ENCODE measurements at places on chromosomes 2 and 18.

GRCh38 chr2:1455466-1455865, 42.2 kb downstream of the TPO start:
- DNase-seq, result no peak

DNA sequence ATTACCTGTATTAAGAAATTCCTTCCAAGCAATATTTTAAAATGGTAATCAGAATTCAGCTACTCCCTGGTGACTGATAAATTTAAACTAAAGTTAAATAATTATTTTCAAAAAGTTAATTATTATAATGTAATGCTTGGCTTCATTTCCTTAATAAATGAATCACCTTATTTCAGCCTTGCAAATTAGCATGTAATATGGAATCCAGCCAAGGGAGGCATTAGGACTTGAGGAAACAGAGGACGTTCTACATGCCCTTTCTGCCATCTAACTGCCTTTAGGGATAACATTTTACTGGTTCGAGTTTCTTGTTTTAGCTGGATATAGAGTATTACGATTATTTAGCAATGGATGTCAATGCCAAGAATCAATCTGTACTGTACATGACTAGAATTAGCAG, 636.3 kb downstream of the TSN start:
- no peak for DNase-seq

DNA sequence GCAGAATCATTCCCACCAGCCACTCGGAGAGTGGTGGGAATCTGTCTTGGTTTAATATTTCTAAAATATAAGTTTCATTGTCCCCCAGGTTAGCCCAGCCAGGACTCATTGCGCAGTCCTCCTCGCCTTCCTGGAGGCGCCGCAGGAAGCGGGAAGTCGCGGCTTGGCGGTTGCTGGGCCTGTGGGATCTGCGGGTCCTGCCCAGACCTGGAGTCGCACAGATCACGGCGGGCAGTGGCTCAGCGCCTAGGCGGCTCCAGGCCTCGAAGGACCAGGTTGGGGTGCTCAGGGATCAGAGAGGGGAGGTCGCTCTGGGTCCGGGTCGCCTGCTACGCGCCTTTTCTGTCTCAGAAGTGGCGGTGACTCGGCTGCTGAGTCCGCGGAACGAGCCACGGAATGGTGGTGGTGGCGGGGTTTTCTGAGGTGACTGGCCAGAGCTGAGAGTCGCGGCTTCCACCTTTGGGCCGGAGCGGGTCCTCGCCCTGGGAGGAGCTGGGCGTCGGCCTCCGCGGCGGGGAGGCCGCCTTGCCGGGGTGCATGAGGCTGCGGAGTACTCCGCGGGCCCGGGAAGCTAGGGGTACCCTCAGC, 2.6 kb downstream of the HOXD3 start:
- DNase-seq, result no peak

DNA sequence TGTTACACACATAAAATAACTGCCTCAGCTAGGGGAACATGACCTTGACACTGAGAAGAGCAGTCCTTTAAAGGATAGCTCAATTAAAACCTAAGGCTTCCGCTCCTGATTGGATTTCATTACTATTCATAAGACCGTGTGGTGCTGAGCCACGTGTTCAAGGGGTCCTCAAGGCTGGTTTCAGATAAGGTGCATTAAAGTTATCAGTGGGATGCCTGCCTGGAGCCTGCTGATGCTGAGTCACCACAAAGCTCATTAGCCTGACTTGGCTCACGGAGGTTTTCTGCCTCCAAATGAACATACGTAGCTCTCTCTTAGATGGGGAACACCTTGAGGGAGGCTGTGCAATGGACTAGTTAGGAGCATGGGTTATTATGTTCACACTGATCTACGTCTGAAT, 518.9 kb downstream of the TDRD15 start:
- DNase-seq, result no peak

DNA sequence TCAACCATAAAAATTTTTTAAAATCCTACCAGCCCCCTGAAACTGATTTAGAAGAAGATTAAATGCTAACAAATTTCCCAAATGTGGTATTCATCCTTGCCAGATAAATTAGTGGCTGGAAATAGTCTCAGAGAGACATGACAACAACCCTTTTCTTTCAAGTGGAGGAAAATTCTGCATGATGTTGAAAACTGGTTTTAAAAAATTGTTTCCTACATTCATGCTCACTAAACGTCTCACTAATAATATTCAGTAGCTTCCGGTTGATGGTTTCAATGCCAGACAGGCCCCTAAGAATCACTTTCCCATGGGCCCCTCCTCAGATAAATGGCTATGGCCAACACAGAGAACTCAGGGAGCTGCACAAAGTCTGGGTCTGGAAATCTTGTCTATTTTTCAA, 43.2 kb downstream of the NCKAP5 start:
- DNase-seq, result no peak

DNA sequence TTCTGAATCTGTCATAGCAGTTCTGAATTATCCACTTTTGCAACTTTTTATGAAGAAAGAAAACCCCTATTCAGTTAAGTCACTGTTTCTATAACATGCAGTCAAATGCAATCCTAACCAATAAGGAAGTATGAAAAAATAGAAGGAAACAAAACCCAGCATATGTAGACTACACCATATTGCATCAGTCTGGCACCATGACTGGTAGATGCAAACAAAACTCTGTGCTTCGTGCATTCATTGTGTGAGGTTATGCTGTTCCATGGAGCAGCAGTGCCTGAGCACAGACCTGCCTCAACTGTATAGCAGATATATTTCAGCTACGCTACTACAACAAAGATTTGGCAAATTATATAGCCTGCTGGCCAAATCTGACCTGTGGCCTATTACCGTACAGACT, 325.5 kb downstream of the LRP1B start:
- DNase-seq, result no peak
